ENCODE measurements at places on chromosomes 11 and 22.
A peak's percentile ranks its signal among the peaks of the same experiment; 100 is the strongest.

- DNase-seq: no peak
Measured at GRCh38 chr11:60059052-60059451, 2.6 kb downstream of the MS4A3 start.

GRCh38 chr11:74398244-74399159 lies at the start of gene PGM2L1:
TSS of gene PGM2L1 (minus strand) at chr11:74398433. CDS start at chr11:74398161, 272 bp downstream.
- DNase-seq: peak; percentile 74

GRCh38 chr22:39960791-39961746 lies 872 bp downstream of the TMA7B start:
- no peak for DNase-seq

GRCh38 chr11:10803676-10804075 lies 5.0 kb downstream of the EIF4G2 start:
- DNase-seq: no peak

GRCh38 chr11:110046775-110047380 lies 46.3 kb upstream of the ZC3H12C start:
- no peak for DNase-seq

DNA sequence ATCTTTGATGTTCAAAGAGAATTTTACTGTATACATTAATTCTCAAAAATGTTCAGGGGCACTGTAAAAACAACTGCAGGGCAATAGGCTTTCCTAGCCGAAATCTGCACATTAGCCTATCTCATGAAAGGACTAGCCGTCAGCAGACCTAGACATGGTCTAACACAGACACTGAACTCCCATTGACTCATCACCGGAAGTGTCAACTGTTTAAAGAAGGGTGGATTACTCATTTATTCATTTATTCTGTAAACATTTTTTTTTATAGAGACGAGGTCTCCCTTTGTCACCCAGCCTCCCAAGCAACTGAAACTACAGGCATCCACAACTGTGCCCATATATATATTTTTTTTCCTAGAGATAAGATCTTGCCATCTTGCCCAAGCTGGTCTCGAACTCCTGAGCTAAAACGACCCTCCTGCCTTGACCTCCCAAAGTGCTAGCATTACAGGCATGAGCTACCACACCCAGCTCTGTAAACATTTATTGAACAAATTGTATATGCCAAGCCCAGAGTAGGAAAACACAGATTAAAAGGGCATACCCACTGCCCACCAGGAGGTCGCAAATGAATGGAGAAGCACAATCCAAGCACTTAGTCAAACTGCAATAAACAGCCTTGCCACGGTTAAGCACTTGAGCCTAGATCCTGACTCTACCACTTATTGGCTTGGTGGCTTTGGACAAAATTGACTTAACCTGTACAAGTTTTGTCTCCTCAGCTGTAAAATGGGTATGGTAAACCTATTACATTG lies 26.6 kb downstream of the RAB30 start:
- no peak for DNase-seq

GRCh38 chr11:132284048-132284447 lies 913.6 kb downstream of the NTM start:
- DNase-seq: no peak

DNA sequence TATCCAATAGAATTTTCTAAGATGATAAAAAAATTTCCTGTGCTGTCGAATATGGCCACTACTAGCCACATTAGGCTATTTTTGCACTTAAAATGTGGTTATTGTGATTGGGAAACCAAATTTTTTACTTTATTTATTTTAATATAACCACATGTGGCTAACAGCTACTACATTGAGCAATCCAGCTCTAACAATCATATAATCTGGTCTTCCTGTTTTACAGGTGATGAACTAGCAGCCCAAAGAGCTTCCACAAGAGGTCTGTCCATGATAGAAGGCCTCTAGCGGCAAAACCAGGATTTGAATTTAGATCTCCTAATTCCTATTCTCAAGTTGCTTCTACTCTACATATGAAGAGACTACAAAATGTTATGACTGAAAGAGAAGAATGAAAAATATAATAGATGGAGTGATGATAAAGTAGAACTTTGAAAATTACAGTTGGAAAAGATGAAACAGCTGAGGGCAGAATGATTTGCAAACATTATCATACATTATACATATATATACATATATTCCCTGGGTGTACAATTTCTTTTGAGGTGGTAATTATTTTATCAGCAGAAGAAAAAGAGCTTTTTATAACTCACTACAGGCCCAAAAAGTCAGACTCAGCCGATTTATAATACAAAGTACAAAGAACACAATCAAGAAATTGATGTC lies 363.5 kb upstream of the PITPNB start:
- DNase-seq: no peak

DNA sequence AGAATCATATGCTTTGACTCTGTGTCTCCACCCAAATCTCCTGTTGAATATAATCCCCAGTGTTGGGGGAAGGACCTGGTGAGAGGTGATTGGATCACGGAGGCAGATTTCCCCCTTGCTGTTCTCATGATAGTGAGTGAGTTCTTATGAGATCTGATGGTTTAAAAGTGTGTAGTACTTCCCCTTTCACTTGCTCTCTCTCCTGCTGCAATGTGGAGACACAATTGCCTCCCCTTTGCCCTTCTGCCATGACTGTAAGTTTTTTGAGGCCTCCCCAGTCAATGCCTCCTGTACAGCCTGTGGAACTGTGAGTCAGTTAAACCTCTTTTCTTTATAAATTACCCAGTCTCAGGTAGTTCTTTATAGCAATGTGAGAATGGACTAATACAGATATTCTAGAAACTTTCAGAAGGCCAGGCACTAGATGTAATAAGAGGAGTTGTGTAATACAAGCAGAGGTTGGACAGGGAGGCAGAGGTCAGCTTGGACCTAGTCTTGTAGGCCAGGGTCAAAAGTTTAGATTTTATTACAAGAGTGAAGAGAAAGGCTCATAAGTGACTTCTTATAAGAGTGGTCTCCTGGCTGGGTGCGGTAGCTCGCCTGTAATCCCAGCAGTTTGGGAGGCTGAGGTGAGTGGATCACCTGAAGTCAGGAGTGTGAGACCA lies 9.3 kb upstream of the SERPING1 start:
- no peak for DNase-seq

DNA sequence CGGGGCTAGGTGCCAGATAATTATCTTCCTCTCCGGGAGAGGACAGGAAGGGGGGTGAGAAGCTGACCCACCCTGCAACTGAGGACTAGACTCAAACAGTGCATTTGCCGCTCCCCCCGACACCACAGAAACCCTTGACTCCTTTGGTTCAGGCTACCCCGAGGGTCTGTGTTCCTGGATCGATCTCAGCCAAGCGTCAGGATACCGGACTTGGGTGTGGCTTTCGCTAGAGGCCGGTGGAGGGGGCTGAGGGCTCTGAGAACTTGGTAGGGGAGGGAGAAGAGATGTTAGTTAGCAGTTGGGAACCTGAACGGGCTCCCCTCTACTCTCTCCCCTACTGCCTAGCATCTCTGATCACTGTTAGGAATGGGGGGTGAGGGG lies 840 bp downstream of the SEZ6L start:
- no peak for DNase-seq

GRCh38 chr22:33889748-33890147 lies 30.5 kb downstream of the LARGE1 start:
- DNase-seq: no peak

DNA sequence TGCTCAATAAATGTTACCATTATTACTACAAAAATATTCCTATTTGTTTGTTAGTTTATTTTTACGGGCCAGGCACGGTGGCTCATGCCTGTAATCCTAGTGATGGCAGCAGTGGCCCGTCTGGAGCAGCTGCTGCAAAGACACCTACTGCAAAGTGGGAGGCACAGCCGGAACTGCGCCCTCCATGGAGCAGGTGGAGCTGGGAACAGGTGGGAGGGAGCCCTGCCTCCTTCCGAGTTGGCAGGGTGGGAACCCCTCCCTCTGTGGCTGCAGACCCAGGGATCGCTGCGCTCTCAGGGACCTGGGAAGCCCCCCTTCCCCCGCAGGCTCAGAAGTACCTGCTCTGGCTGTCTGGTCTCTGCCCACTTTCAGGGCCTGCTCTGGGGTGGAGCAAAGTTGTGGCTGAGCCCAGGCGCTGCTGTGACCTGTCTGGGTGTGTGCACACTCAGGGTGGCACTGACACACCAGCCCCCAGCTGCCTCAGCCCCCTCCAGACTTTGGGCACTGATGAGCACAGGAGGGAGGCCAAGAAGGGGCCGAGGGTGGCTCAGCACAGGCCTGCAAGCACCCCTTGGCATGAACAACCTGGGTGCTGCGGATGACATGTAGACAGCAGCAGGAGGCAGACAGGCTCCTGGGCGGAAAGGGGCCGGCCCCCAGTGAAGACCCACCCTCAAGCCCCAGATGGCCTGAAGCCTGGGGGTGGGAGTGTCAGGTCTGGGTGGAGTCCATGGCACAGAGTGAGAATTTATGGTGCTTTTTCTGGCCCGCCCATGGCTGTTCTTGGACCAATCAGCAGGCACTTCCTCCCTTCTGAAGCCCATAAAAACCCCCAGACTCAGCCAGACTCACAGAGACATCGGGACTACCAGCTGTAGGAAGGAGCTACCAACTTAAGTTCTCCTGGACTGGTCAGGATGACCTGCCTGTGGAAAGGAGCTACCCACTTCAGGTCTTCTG lies 103.7 kb upstream of the CLMP start:
- DNase-seq: no peak

GRCh38 chr11:69373251-69373635 lies 79.3 kb downstream of the MYEOV start:
- DNase-seq: no peak

DNA sequence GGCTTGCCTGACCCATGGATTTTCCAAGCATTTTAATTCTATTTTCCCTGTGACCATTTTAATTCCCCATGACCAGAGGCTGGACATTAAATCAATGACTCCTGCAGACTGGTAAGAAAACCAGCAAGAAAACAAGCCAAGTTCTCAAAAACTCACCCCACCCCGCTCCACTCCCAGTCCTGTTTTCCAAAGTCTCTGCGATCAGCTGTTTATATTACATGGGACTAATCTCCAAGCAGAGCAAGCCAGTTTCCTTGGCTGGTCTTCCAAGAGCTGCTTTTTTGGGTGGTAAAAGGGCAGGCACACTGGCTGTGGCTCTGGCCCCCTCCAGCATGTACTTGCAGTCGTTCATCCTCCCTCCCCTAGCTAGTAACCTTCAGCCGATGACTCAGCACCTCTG lies 97.9 kb downstream of the RRAS2 start:
- no peak for DNase-seq

DNA sequence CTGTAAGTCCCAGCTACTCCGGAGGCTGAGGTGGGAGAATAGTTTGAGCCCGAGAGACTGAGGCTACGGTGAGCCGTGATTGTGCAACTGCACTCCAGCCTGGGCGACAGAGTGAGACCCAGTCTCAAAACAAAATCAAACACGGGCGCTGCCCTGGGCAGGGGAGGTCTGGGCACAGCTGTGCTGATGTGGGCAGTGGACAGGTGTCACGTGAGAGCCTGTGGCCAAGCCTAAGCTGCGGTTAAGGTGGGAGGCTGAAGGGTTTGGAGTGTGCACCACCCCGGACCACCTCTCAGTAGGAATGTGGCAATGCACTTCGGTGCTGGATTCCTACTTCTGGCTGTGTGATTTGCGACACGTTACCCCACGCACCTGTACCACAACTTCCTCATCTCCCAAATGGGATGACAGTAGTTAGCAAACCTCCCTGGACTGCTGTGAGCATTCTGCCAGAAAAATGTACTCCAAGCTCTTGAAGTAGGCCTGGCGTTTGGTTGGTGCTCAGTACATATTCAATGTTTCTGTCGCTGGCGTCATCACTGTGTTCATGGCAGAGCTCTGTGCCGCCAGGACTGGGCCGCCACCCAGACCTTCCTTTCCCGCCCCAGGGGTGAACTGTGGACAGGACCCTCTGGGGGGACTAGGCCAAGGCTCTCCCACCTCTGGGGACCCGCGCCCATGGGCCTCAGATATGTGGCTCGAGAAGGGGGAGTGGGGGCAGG lies 807 bp upstream of the ZNF74 start:
- DNase-seq: no peak

GRCh38 chr11:58067685-58068084 lies 36.9 kb downstream of the OR6Q1 start:
- no peak for DNase-seq

DNA sequence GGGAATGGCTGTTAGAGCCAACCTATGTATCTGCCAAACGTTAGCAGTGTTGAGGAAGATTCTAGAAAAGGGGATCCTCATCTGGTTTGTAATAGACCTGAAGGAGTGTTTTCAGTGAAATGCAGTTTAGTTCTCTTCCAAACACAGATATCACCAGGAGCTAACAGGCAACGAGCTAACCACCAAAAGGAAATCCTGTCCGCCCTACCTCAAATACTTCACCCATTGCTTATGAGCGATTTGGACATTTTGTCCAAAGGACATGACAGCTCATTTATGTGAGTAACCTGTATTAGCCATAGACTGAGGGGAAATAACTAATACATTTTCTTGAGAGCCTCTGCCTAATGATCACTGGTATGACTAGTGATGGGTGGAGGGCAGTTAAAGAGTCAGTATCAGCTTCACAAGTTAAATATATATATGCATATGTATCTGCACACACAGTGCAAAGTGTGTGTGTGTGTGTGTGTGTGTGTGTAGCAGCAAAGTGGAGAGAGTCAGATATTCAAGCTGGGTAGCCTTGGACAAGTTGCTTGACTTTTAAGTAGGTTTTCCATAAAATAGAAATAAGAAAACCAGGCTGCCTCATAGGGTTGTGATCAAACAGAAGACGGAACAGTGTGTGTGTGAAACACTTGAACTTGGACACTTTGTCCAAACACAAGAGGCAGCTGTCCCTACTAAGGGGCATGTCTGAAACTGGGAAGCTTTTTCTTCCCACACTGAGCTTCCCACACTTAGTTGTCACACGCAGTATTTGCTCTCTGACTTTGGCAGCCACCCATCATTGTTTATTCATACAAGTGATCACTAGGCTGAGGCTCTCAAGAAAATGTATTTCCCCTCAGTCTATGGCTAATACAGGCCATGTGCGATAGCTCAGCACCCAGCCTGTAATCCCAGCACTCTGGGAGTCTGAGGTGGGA lies 940 bp upstream of the C11orf91 start:
- no peak for DNase-seq

DNA sequence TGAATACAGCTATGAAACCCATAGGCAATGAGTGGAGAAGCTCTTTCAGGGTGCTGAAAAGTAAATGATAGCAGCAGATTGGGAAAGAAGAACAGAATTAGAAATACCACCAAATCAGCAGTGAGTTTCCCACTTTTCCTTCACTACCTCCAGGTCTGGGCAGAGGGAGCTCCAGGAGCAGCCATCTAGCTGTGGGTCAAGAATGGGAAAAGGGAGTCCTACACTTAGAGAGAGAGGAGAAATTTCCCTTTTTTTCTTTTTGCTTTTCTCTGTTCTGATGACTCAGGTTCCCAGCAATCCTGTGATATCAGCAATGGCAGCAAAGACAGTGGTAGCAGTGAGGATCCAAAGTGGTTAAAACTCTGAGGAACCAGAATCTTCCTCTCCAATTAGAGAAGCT lies 263.9 kb downstream of the NXPE2 start:
- no peak for DNase-seq

DNA sequence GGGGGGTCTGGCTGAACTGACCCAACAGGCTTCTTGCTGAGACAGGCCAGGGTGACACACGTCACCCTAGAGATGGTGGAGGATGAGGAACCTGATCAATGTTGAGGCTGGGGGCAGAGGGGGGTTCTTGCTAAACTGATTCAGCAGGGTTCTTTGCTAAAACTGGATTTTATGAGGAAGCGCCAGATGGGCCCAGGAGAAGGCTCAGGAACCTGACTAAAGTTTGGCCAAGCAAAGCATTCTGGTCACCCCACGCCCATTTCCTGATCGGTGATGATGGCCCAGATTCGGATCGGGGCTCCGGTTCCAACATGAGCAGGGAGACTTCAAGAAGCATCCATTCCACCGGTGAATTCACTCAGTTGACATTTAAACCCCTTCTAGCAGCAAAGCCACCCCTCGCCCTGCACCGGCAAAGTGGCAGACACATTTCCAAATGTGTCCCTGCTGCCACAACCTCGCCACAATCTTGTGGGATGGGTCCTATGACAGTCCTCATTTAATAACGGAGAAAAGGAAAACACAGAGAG lies 34.2 kb upstream of the SLC22A12 start:
- no peak for DNase-seq
